ENCODE measurements at places on chromosomes 7 and 10. TPM values are rescaled to one million over a fixed set of nuclear protein-coding genes. Genes with fewer than 3 reads are reported as not detected.

DNA sequence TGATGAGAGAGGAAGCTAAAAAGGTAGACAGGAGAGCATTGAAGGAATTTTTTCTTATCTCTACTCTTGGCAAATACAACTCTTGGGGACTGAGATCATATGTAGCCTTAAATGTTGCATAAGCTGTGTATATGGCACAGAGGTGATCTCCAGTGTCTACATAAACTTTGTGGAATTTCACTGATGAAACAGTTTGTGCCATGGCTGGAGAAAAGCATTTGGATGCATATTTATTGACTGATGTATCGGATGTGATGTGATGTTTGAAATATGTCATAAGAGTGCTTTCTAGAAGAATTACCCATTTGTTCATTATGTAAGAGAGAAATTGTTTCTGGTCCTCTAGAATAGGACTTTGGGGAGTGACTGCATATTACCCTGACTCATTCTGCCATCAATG, 244.9 kb upstream of the LRRTM3 start:
- DNase-seq: no peak

GRCh38 chr7:100629117-100629716, 12.1 kb downstream of the TFR2 start:
- no peak for DNase-seq

DNA sequence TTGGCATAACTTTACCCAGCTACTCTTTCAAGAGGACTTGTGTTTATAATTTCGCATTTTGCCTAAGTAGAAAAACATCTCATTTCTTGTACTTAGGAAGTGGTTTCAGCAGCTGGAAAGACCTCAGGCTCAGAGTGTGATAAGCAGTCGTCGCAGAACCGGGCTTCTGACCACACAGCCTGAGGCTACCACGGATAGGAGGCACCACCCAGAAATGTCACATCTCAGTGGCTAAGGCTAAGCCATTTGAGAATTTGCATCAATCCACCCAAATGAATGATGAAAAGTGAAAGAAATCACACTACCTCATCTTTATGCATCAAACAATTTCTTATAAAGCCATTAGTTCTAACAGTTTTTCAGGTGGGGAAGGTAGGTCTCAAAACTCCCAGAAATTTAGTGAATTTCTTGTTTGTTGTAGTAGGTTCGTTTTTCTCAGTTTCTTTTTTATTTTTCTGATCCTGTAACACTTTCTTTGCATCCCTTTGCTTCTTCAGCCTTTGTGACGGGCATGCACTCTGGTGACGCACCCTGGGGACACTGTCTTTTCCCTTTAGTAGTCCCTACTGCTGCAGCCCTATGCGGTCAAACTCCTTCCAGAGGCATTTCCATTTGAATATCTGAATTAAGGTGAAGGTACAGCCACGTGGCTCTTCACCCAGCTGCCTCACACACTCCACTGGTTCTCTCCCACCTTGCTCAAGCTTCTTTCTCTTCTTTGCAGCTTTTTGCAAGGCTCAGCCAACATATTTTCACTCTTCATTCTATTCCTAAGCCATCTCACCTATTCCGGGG, 68.5 kb downstream of the MAP3K8 start:
- no peak for DNase-seq

- no peak for DNase-seq
Observed at GRCh38 chr7:51261117-51261835, 55.3 kb downstream of the COBL start.

GRCh38 chr10:44930904-44931620, 19.9 kb downstream of the TMEM72 start:
- no peak for DNase-seq

DNA sequence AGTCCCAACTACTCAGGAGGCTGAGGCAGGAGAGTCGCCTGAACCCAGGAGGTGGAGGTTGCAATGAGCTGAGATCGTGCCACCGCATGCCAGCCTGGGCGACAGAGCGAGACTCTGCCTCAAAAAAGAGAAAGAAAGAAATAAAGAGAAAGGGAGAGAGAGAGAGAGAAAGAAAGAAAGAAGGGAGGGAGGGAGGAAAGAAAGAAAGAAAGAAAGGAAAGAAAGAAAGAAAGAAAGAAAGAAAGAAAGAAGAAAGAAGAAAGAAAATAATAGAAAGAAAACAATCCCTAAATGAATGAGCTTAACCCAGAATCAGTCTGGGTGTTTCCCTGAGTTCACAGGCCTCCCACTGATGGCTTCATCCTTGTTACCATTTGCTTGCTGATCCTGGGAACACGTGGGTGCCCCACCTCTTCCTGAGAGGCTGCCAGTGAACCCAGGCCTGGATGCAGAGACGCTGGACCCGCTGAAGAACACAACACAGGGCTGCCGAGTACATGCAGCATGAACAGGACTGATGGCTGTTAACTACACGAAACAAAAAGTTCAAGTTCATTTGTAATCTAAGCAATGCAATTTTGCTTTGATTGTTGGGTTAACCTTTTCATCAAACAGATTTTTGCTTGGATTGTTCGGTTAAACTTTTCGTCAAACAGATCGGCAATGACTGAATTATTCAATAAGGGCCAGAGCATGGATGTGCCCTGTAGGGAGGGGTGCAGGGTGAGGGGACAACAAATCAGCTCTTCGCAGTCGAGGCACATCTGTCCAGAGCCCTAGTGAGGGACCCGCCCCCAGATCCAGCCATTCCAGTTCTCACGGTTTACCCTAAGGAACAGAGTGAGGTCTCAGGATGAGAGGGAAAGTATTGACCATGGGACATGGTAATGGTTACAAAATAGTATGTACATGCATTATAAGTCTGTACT, 11.5 kb downstream of the NPFFR1 start:
- DNase-seq: peak; percentile 83

Gene TCTN3
- total RNA-seq: 27.3 TPM

Gene BCCIP
- total RNA-seq: 57.7 TPM

Gene CYP2C9
- 0.51 TPM for total RNA-seq
